ENCODE measurements at places on chromosomes 16 and 17.

DNA sequence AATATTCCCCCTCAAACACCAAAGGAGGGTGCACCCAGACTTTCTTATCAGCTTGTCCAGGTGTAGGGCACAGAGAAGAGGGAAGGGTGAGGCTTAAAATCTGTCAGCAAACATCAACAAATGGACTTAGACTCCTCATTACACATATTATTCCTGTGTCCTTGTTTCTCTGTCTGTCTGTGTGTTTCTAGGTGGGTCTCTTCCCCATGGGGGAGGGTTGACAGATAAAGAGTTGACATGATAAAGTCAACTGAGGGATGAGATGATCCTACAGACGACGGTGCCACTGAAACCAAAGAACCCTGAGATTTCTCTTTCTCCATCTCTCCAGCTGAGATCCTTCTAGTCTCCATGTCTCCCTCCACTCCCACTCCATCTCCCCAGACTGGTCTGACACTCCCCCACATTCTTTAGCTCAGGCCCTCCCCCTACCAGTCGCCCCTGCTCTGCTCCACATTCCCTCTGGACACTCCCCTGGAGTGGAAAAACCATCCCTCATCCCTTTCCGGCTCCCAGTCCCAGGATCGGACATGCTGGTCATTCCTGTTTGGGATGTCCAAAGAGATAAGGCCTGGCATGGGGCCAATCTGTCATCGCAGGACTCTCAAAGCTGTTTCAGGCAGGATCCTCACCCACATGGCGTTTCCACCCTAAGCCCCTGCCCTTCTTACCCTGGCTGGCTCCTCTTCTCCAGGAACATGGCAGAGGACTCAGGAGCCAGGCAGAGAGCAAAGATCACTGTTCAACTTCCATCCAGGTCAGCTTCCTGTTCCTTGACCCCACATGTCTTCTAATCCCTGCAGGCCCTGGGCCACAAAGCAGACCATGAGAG, 2.9 kb upstream of the ITGA3 start:
- DNase-seq = no peak

GRCh38 chr17:79874329-79874981, 35.2 kb upstream of the CBX4 start:
- DNase-seq = peak; percentile 40

DNA sequence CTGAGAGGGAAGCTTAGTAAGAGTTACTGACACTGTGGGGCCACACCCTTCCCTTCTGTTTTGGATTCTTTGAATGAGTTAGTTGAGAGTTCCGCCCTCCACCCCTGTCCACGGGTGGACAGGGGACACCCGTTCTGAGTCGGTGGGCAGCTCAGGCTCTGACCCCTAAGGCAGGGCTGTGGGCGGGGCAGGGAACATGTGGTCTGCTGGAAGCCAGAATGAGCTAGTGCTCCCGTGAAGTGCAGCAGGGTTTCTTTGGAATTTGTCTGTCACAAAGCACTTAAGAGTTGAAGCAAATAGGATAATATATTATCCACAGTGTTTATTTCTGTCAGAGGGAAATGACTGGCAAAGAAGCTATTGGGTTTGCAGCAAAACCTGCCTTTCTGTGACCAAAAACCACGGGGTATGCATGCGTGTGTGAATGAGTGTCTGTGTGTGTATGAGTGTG, 90.1 kb downstream of the CLEC16A start:
- no peak for DNase-seq

- peak; percentile 41 for DNase-seq
These were observed 311.8 kb downstream of the CDH11 start for GRCh38 chr16:64809876-64810629.

GRCh38 chr17:40038882-40039513, 15.2 kb downstream of the MED24 start:
- no peak for DNase-seq

DNA sequence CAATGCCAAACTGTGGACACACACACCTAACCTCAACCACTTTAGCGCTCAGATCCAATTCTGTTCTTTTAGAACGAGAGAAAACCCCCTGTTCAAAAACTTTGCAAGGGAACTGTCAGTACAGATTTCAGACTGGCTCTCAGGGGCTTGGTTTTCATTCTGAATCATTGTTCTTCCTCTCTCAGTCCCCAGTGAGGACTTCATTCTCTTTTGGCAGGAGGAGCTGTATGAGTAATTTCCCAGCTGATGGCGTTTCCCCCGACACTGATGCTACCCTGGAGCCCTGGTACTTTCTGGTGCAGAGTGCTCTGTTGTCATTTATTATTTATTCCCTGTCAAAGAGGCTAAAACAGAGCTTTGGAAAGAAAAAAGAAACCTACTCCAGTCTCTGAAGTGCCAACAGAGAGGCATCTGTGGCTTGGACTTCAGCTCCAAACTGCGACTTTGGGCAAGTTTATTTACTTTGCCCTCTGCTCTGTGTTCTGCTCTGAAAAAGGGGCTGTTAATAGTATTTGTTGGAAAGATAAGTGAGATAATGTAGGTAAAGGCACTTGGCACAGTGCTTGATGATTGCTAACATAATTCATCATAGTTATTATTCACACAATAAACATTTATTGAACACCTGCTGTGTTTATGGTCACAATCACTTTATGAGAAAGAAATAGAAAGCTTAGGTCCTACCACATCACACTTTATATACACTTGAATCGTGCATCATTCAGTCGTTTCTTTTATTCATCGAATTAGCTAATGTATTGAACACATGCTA, 28.3 kb downstream of the ETV4 start:
- no peak for DNase-seq

- no peak for DNase-seq
These were observed 16.5 kb downstream of the LITAF start for GRCh38 chr16:11570258-11570657.

DNA sequence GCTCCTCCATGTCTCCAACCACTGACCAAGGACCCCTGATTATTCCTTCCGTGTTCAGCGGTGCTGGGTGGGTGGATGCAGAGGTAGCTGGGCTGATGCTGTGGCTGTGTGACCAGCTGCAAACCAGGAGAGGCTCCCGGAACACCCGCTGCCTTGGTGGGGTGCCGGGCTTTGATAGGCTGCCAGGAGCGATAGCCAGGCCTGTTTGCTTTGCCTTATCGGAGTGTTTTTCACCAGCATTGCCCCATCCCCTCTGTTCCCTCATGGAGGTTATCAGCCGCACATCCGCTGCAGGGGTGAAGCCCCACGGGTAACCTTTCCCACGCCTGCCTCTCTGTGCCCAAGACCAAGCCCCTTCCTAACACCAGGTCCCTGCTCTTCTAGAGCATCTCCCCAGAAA, 354.3 kb downstream of the C16orf95 start:
- no peak for DNase-seq
